Stimulated activated CD8-positive, alpha-beta memory T cell treated with anti-CD3 and anti-CD28 coated beads, Interleukin-2, amount 100 ng/mL, for 48 hours (primary cell): ENCODE measurements at places on chromosomes 12 and 14.
A peak's percentile ranks its signal among the peaks of the same experiment; 100 is the strongest.

GRCh38 chr12:100987552-100988521 is 193.3 kb downstream of the ANO4 start:
- DNase-seq, result peak; percentile 2

GRCh38 chr14:96681829-96682228 is 115.4 kb upstream of the VRK1 start:
- DNase-seq, result no peak

DNA sequence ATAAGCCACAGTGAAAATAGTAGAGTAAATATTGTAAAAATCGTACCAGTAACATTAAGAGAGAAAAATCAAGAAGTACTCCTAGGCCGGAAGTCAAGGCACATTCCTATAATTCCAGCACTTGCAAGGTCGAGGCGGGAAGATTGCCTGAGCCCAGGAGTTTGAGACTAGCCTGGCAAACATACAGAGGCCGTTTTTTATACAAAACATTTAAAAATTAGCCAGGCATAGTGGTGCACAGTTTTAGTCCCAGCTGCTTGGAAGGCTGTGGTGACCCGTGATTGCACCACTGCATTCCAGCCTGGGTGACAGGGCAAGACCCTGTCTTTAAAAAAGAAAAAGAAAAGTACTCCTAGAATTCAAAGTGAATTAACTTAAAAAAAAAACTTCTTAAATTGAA is 341.8 kb downstream of the C12orf50 start:
- DNase-seq, result no peak

GRCh38 chr14:29236848-29237247 is 470.3 kb downstream of the FOXG1 start:
- DNase-seq, result no peak

DNA sequence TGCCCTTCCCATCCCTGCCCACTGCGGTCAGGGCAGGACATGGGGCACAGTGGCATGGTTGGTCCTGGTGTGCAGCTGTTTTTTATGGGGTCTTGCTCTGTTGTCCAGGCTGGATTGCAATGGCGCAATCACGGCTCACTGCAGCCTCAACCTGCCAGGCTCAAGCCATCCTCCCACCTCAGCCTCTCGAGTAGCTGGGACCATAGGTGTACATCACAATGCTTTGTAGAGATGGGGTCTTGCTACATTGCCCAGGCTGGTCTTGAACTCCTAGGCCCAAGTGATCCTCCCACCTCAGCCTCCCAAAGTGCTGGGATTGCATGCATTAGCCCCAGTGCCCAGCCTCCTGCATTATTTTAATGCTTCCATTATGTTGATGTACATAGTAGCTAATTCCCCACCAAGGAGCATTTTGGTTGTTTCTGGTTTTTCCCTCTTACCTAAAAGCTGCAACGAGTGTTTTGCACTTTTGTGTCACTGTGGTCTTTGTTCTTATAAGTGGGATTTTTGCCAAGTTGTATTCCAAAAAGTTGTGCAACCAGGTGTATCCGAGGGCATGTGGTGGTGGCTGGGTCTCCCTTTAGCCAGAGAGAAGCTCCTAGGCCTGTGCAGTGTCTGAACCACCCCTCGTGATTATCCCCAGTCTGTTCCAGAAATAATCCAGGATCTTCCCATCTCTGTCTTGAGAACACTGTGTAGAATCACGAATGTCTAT is 10.3 kb downstream of the TCHP start:
- no peak for DNase-seq
